Caco-2 (cell line): ENCODE measurements at places on chromosomes 6 and 20.
A peak's percentile ranks its signal among the peaks of the same experiment; 100 is the strongest.

GRCh38 chr6:1016329-1017302, 295.3 kb upstream of the FOXQ1 start:
- no peak for DNase-seq

DNA sequence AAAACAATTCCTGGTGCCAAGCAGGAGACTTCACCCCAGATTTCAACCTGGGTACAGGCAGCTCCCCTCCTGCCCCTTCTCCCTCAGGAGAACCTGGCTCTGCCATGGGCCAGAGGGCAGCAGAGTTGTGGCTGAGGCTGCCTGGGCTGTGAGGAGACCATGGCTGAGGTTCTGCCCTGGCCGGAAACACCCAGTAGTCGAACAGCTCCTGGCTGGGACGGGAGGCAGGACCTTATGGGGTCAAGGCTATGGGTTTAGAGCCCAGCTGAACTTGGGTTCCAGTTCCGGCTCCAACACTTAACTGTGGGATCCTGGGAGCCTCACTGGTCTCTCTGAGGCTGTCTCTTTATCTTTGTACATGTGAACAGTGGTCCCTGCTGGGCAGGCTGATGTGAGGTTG, 8.5 kb downstream of the C6orf132 start:
- DNase-seq, result no peak

DNA sequence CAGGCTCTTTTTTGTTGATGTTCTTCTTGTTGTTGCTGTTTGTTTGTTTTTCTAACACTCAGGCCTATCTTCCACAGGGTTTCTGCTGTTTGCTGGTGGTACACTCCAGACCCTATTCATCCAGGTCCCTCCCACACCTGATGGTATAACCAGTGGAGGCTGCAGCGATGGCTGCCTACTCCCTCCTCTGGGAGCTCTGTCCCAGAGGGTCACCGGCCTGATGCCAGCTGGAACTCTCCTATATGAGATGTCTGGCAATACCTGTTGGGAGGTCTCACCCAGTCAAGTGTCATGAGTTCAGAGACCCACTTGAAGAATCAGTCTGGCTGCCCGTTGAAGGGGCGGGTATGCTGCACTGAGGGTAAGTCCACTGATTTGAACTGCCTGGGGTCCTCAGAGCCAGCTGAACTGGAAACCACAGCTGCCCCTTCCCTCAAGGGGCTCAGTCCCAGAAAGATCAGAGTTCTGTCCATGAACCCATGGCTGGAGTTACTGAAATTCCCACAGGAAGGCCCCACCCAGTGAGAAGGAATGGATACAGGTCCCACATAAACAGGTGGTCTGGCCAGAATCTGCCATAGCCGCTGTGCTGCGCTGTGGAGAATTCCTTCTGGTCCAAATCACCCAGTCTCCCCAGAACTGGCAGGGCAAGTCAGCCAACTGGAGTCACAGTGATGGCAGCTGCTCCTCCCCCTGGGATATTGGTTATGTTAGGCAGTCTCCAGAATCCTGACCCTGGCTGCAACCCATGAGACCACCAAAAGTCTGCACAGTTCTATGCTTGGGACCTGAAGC, 664.4 kb downstream of the FRK start:
- no peak for DNase-seq

DNA sequence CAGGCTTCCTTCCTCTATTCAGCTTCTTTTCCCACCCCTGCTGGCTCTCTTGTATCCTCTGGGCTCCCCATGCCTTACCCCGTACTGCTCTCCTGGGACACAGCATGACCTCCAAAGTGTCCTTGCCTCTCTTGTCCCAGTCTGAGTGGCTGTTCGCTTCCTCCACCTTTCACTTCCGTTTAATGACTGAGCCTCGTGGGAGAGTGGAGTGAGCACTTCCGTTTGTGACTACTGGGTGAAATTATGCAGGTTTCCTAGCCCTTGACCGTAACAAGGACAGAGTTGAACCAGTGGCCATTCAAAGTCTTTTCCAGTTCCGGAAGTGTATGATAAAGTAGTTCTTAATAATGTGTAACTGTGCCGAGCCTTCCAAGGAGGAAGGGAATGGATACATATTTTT, 109.2 kb downstream of the ARID1B start:
- DNase-seq, result no peak

DNA sequence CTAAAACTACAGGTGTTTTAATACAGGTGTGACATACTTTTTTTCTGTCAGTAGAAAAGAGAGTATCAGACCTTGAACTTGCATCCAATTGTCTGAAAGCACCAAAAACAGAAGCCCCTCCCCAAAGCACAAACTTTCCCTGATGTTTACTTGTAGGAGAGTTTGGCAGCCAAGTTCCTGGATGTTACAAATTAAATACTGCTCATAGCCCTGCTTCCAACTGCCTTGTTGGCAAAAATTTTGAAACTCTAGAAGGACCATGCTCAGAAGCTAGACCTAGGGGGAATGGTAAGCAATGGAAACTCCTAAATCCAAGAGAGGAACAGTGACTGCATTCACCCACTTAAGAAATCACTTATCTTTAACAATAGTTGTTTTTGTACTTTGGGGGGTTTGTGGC, 17.0 kb upstream of the ARG1 start:
- no peak for DNase-seq

DNA sequence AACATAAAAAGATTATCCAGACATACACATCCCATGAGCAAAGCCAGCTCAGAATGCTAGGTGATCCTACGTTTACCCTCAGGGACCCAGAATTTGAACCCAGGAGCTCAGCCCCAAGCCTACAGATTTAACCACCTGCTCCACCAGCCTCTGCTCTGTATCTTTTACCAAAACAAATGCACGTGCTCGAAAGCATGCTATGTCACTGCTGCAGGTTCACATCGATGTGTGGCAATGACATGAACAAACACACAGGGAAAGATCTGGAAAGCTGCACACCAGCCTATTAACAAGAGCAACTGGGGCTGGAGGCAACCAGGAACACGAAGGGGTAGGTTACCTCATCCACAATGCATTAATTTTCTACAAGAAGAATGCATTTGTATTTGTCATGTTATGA, 32.1 kb downstream of the PREX1 start:
- DNase-seq, result no peak

- no peak for DNase-seq
Measured at GRCh38 chr6:137657351-137657911, 163.2 kb upstream of the OLIG3 start.

- no peak for DNase-seq
Measured at GRCh38 chr6:49733680-49734079, 10.5 kb downstream of the CRISP3 start.

GRCh38 chr6:71139249-71139648, 149.4 kb upstream of the OGFRL1 start:
- DNase-seq, result no peak

DNA sequence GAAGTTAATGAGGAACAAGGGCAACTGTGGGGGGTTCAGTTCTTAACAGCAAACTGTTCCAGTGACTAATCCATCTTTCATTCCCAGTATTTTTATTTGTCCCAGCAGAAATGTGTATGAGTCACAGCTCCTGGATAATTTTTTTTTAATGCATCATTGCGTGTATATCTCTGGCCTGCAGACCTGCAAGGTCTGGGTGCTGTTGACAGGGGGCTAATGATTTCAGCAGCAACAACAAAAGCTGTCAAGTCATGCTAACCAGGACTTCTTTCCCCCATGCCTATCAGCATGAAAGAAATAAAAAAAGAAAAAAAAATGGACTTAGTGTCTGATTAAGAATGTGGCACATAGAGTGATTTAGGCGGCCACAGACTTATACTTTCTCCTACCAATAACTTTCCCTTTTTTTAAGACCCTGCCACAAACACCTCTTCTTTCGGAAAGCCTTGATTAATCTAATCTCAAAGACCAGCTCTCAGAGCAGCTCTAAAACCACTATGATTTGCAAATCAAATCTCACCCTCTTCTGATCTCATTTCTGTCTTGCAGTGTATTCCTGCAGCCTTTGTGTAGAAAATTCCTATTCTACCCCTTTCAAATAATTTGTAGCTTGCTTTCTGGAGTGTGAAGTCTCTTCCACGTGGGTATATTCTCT, 14.2 kb upstream of the PREX1 start:
- DNase-seq, result no peak

- no peak for DNase-seq
Measured at GRCh38 chr6:107763946-107764345, 60.2 kb downstream of the SCML4 start.

DNA sequence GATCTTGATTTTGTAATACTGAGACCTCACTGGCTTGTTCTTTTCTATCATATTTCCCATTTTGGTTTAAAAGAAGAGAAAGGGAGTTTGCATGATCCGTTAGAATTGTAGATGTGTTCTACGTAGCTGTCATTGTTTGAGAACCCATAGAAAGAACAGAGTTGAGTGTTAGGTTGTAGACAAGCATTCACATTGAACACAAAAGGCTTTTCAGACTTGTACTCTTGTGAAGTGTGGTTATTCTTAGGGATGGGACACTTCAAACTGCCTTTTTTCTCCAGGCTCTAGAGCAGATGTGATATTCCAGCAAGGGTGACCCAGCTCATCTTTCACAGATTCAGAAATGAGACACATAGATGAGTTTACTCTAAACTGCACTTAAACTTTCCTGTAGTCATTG, 19.9 kb downstream of the FOXO3 start:
- no peak for DNase-seq

DNA sequence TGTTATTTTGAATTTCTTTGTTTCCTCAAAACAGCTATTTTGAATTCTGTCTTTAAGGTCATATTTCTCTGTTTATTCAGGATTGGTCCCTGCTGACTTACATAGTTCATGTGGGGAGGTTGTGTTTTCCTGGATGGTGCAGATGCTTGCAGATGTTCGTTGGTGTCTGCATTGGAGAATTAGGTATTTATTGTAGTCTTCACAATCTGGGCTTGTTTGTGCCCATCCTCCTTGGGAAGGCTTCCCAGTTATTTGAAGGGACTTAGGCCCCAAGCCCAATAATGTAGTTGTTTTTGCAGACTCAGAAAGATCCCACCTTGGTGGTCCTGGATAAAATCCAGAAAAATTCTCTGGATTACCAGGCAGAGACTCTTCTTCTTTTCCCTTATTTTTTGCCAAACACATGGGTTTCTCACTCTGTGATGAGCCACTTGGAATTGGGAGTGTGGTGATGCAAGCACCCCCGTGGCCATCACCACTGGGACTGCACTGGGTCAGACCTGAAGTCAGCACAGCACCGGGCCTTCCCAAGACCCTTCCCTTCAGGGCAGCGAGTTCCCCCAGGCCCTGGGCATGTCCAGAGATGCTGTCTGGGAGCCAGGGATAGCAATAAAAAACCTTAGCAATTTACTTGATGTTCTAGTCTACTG, 81.6 kb upstream of the EZR start:
- DNase-seq, result no peak

- no peak for DNase-seq
Measured at GRCh38 chr6:250676-251075, 41.6 kb upstream of the DUSP22 start.

GRCh38 chr6:116165596-116165995, 39.7 kb upstream of the COL10A1 start:
- DNase-seq, result no peak

GRCh38 chr6:69846770-69847491, 19.4 kb upstream of the COL19A1 start:
- DNase-seq, result no peak

- no peak for DNase-seq
Measured at GRCh38 chr6:116536216-116536621, 9.3 kb downstream of the TRAPPC3L start.

DNA sequence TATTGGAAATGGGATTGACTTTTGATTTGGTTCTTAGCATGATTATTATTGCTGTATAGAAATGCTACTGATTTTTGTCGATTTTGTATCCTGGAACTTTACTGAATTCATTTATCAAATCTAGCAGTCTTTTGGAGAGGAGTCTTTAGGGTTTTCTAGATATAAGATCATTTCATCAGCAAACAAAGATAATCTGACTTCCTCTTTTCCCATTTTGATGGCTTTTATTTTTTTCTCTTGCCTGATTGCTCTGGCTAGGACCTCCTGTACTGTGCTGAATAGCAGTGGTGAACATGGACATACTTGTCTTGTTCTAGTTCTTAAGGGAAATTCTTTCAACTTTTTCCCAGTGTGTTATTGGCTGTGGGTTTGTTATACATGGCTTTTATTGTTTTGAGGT, 64.6 kb downstream of the ZC2HC1B start:
- no peak for DNase-seq

- no peak for DNase-seq
Measured at GRCh38 chr6:41551086-41551700, 5.0 kb downstream of the FOXP4 start.

- DNase-seq, result no peak
Measured at GRCh38 chr20:2320813-2321658, 25.2 kb downstream of the TGM3 start.

DNA sequence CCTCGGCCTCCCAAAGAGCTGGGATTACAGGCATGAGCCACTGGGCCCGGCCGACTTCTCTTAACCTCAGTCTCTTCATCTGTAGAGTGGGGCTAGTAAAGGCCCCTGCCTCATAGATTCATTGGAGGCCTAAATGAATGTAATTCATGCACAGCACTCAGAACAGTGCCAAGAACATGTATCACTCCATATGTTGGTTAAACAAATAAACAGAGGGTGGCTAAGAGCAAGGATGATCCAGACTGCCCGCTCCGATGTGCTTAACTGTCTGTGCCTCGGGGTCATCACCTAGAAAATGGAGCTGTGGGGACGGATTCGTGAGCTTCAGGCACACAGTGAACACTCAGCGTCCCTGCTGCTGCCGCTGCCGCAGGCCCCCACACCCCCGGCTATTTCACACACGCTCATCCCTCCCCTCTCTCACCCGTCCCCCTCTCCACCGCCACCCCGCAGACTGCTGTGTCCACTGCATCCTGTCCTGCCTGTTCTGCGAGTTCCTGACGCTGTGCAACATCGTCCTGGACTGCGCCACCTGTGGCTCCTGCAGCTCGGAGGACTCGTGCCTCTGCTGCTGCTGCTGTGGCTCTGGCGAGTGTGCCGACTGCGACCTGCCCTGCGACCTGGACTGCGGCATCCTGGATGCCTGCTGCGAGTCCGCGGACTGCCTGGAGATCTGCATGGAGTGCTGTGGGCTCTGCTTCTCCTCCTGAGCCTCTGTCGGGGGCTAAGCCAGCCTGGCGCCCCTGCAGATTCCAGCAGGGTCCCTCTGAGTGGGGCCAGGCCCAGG, 14.8 kb downstream of the MDFI start:
- DNase-seq, result peak; percentile 81

DNA sequence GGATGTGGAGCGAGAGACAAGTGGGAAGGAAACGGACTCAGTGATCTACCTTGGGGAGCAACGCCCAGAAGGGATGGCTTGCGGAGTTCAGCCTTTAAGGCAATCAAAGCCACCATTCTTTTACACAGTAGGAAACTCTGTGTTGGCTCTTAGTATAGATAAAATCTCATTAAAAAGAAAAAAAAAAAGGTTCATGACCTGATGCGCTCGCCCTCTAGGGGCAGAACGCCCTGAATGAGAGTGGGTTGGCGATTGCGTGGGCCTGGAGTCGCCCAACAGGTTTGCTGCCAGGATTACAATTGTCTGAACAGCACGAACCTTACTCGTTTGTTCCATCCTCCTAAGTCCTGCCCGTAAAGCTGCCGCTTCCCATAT, 1.2 kb downstream of the TPD52L1 start:
- peak; percentile 70 for DNase-seq
